ENCODE measurements at places on chromosomes 12 and 14.
A peak's percentile ranks its signal among the peaks of the same experiment; 100 is the strongest.

GRCh38 chr12:61846765-61847164 is 413.4 kb upstream of the USP15 start:
- no peak overlapping the region for H3K4me3 ChIP-seq
- no peak overlapping the region for H3K27ac ChIP-seq
- no peaks in the 10 kb centered on the region for H3K36me3 ChIP-seq
- H3K27me3 ChIP-seq, result no peaks in the 10 kb centered on the region
- DNase-seq, result no peak
- no peaks in the 10 kb centered on the region for H3K4me1 ChIP-seq

DNA sequence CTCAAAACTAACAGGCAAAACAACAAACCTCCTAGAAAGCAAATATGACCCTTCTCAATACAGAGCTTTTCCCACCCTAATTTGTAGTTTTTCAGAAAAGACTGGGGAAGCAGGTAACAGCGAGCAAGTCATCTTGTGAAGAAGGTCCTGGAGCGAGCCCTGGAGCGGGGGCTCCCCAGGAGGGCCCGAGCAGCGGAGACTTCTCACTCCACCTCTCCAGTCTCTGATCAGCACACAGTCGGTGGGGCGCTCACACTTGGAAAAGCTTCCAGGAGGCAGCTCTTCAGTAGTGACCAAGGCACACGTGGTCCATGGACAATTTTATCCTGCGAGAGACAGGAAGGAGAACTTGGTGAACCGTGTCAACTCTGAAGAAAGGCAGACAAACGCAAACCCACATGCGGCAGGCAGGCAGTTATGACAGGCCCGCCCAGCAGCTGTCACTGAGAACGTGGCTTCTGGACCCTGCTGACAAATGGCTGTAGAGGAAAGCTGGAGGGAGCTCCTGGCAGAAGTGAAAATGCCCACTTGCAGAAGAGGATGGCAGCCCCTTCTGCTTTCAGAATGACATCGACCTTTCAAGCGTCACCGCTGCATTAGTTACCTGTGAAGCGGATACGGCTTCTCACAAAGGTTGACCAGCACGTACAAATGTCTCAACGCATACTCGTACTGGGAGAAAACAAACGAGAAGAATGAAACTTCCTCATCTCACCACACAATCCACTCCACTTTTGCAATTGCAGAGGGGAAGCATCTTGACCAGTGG is 44.2 kb downstream of the LGMN start:
- no peak overlapping the region for H3K27ac ChIP-seq
- H3K27me3 ChIP-seq, result no peaks in the 10 kb centered on the region
- no peak overlapping the region for H3K4me3 ChIP-seq
- H3K36me3 ChIP-seq, result peaks cover 21% of the 10 kb centered on the region
- no peak for DNase-seq
- no peaks in the 10 kb centered on the region for H3K4me1 ChIP-seq

DNA sequence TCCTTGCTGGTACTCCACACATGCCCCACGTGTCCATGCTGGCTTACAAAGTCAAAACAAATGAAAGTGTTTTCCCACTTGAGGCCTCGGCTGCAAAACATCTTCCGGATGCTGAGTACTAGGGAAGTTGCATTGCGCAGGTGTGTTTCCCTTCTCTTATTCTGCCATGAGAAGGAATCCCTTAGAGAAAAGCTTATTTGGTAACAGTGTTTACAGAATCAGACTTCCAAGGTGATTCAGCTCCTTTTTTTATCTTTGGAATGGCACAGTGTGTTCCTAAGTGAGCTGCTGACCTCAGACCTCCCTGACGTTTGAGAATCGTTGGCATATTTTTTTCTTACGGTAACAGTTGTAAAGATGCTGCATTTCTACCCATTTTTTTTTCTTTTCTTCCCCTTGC is 211.3 kb downstream of the ESR2 start:
- H3K4me3 ChIP-seq, result no peak overlapping the region
- H3K4me1 ChIP-seq, result peaks cover 25% of the 10 kb centered on the region
- peak overlapping the region; percentile 96 for H3K27ac ChIP-seq
- no peaks in the 10 kb centered on the region for H3K27me3 ChIP-seq

DNA sequence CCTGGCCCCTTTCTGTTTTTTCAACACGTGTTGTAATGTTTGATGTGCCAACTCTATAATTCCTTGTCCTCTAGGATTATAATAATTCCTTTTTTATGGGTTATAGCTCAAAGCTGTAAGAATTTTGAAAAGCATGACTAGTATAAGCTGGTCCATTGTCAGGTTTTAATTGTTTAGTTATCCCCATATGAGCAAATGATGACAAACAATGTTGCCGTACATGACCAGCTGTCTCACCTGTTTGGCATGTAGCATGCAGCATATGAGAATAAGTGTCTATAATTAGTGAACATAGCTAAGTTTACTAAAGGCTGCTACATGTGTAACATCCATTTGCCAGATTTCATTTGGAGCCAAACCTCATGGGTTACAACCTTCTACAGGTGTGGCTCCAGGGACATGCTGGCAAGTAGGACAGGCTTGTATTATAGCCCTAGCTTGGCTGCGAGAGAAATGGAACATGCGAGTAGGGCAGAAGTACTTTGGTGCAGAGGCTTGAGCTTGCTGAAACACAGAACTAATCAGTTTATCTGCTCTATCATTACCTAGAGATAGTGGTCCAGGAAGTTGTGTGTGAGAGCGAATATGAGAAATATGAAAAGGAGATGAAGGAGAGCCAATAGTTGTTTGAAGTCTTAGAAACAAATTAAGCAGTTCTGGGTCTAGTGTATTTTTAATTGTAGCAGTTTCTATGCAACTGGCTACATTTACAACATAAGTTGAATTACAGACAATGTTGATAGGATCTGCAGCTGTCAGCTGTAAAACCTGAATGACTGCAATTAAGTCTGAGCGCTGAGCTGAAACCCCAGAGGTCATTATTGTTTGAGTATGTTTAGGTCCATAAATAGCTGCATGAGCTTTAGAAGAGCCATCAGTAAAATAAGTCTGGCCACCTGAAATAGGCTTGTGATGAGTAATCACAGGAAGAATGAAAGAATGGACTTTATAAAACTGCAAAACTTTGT is 22.6 kb upstream of the MAPKAPK5 start:
- DNase-seq, result no peak
- H3K4me1 ChIP-seq, result no peaks in the 10 kb centered on the region
- no peak overlapping the region for H3K4me3 ChIP-seq
- no peak overlapping the region for H3K27ac ChIP-seq
- no peaks in the 10 kb centered on the region for H3K36me3 ChIP-seq

DNA sequence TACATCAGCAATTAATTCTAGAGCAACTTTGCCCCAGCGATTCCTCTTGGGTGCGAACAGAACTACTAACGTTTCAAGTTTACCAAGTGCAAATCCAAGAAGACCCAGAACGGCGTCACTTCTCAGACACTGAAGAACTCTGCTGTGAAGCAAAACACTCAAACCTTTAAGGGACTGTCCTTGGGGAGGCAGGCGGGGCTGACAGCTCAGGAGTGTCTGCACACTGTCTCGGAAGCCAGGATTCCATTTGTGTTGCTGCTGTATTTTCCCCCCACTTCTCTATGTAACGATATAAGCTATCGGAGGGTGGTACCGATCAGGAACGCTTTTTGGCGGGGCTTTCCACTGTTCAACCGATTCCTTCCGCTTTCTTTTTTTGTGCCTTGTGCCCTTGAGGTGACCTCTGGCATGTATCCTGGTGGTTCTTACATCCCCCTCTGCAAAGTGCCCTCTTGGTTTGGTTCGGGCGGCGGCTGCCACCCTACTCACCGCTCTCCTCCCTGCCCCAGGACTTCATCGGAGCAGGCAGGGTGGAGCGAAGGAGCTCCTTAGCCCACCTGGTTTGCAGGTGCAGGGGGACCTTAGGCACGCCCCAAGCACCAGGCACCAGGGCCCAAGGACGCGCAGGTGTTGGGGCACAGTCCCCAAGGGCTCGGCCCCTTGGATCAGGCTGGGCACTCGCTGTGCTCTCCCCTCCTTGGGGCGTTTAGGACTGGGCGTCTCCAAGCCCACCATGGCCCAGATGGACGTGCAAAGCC is 19.2 kb upstream of the MLXIP start:
- no peak for DNase-seq
- peaks cover 15% of the 10 kb centered on the region for H3K4me1 ChIP-seq
- H3K36me3 ChIP-seq, result peaks cover 31% of the 10 kb centered on the region

DNA sequence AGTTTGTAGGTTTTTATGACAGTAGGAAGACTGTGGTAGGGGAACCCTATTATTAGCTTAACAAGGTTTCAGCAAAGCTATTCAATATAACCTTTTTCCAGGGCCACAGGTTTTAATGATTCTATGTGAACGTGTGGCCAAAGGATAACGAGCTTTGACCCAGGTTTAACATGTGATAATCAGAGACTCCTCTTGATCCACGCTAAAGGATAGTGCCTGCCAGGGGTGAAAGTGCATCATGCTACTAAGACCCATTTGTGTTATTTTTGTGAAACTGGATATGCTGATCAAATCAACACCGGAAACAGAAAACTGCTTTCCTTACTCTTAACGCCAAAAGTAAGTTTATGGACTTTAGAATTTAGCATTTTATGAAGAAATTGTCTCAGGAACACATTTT is 909 bp upstream of the TAOK3 start:
- H3K4me3 ChIP-seq, result peak overlapping the region; percentile 97
- H3K27me3 ChIP-seq, result no peaks in the 10 kb centered on the region
- no peaks in the 10 kb centered on the region for H3K36me3 ChIP-seq
- H3K4me1 ChIP-seq, result peaks cover 52% of the 10 kb centered on the region
- no peak for DNase-seq

DNA sequence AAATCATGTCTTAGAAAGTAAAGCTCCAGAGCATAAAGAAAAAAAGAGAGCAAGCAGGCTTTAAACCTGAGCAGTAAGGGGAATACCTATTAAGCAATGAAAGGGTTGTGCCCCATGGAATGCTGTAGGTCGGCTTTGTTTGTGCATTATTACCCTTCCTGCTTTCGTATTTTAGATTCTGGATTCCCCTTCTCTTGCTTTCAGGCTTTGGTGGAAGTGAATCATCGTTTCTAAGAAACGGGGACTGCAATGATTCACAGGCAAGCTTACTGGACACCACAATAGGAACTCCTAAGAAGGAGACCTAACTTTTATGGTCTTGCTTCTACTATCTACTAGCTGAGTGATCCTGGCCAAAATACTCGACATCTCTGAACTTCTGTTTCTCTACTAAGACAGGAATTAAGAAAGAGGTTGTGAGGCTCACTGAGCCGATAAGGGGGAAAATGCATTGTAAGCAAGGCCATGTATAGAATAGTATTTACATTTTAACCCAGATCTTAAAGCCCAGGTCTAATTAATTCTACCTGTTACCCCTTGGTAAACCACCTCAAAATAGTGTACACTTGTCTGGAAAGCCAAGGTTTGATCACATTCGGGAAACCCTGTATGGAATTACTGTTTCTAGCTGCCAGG is 1.2 kb upstream of the BMAL2 start:
- H3K4me1 ChIP-seq, result peaks cover 5% of the 10 kb centered on the region
- peaks cover 13% of the 10 kb centered on the region for H3K36me3 ChIP-seq
- no peaks in the 10 kb centered on the region for H3K27me3 ChIP-seq
- H3K27ac ChIP-seq, result no peak overlapping the region
- DNase-seq, result no peak

- no peaks in the 10 kb centered on the region for H3K36me3 ChIP-seq
- DNase-seq, result peak; percentile 87
- H3K27ac ChIP-seq, result peak overlapping the region; percentile 93
- H3K4me1 ChIP-seq, result peaks cover 37% of the 10 kb centered on the region
These were observed 58.7 kb downstream of the ST8SIA1 start for GRCh38 chr12:22275843-22276242.

- no peak overlapping the region for H3K27ac ChIP-seq
- no peak for DNase-seq
- no peaks in the 10 kb centered on the region for H3K27me3 ChIP-seq
- H3K4me1 ChIP-seq, result no peaks in the 10 kb centered on the region
- no peak overlapping the region for H3K4me3 ChIP-seq
- H3K36me3 ChIP-seq, result no peaks in the 10 kb centered on the region
These were observed 617.5 kb downstream of the VRK1 start for GRCh38 chr14:97414718-97415098.

- no peak overlapping the region for H3K27ac ChIP-seq
- H3K4me1 ChIP-seq, result peaks cover 3% of the 10 kb centered on the region
- H3K27me3 ChIP-seq, result no peaks in the 10 kb centered on the region
- no peaks in the 10 kb centered on the region for H3K36me3 ChIP-seq
These were observed 142.5 kb upstream of the LMNTD1 start for GRCh38 chr12:25695574-25695973.

DNA sequence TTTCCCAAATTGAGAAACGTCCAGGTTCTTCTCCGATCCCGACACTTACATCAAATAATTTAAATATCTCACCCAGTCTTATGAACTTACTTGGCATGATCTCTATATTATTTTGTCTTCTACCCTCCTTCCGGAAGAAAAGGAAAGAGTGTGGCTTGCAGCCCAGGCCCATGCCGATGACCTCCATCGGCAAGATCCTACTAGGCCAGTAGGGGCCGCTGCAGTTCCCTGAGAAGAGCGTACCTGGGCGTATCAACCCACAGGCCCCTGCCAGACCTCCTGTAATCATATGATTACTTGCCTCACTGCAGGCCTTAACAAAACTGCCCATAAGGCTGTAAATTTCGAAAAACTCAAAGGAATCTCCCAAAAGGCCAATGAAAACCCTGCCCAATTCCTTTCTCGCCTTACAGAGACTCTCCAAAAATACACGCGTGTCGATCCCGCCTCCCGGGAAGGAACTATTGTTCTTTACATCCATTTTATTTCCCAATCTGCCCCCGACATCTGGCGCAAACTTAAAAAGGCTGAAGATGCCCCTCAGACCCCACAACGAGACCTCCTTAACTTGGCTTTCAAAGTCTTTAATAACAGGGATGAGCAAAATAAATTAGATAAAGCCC is 69.6 kb downstream of the MOK start:
- peak overlapping the region; percentile 43 for H3K27ac ChIP-seq
- peaks cover 7% of the 10 kb centered on the region for H3K4me1 ChIP-seq
- peak overlapping the region; percentile 63 for H3K4me3 ChIP-seq
- peak; percentile 59 for DNase-seq
- H3K27me3 ChIP-seq, result no peaks in the 10 kb centered on the region
- H3K36me3 ChIP-seq, result no peaks in the 10 kb centered on the region

- DNase-seq, result no peak
- no peaks in the 10 kb centered on the region for H3K27me3 ChIP-seq
- H3K4me3 ChIP-seq, result no peak overlapping the region
- H3K27ac ChIP-seq, result no peak overlapping the region
These were observed 3.6 kb upstream of the CDK17 start for GRCh38 chr12:96403870-96404269.

DNA sequence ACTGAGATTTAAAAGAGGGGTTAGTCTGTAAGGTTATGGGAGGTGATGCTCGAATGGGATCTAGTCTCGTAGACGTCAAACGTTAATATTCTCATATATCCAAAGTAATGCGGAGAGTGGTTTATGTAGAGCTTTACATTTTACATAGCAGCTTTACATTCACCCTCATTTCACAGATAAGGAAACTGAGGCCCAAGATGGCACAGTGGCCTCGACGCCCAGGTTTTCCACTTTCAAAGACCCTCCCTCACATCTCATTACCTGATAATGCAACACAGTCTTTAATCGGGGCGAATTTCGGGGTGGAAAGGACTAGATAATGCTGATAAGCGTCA is 450 bp upstream of the TDG start:
- peaks cover 23% of the 10 kb centered on the region for H3K4me1 ChIP-seq
- H3K4me3 ChIP-seq, result peak overlapping the region; percentile 77
- no peak for DNase-seq
- H3K36me3 ChIP-seq, result no peaks in the 10 kb centered on the region

Measured in thoracic aorta (tissue), 2 donors.